Panc1 (cell line): ENCODE measurements at places on chromosomes 5 and 9.

GRCh38 chr9:99385814-99386279, 163.8 kb downstream of the SEC61B start:
- no peak for DNase-seq

DNA sequence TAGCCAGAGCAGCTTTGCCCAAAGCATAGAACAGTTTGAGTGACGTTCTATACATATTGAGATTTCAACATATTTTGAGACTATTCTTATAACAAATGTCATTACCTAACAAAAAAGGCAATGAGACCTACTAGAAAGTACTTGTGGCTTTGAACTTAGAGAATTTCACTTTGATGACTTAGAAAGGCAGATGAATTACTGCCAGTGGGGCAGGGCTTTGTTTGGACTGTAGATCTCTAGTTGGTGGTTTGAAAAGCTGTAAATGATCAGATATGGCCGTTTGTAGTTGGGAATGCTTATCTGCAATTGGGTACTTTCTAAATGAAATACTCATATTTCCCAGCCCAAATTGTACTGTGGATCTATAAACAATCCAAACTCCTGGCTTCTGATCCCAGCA, 28.1 kb downstream of the SOX30 start:
- no peak for DNase-seq

DNA sequence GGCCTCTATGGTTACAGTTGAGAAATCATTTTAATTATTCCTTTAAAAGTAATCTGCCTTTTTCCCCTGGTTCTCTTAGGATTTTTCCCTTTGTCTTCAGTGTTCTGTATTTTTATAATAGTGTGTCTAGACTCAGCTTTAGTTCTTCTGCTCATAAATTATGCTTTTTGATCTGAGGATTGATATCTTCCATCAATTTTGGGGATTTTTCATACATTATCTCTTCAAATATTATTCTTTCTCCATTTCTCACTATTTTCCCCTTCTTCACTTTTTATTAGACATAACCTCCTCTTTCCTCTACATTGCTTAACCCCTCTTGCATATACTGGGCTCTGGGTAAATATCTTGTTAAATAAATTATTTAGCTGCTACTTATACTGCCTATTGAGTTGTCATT, 36.3 kb upstream of the IL13 start:
- no peak for DNase-seq

DNA sequence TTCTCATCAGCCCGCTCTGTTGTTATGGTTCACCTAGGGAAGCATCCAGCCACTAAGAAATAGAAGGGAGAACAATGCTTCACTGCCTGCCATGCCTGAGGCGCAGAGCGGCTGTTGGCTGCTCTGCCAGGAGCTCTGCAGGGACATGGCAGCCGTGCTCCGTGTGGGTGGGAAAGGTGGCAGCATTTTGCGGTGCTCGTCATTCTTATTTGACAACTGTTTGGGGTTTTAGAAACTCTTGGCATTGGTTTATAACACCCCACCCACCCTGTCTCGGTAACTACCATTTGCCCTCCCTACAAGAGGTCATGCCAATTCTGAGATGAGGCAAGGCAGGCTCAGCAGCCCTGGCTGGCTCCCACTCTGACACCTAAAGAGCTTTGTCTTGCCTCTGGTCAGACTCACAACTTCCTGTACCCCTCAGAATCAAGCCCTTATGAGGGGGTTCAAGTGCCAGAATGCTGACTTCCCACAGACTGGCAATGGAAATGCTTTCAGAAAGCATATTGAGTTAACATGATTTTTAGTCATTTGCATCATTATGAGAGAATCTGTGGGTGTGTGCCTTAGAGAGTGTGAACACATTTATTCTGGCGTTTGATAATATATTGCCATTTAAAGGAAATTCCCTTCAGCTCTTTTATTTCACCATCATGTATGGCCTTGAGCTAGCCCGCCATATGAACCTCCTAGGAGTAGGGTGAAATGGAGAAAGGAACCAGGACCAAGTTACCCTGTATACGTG, 288.0 kb upstream of the ANKRD55 start:
- no peak for DNase-seq

DNA sequence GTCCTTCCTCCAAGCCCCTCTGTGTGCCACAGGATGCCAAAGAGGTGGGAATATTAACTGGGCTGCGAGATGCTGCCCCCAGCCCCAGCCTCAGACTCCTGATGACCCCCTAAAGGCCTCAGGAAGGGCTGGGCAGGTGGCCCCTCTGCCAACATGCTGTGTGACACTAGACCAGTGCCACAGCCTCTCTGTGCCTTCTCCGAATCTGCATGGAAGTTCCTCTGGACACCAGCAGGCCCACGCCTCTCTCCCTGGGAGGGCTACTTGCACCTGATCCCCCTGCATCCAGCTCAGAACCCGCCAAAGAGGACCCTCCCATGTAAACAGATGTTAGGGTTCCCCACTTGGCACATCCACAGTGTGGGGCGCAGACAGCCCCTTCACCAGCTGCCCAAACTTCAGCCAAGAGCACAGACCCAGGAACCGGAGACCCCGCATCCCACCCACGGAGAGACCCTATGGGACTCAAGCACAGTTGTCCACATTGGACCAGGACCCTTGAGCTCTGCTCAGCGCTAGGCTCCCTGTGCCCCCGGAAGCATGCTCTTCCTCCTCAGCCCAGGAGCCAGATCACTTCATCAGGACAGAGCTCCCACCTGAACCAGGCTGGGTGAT, 91.6 kb upstream of the LMX1B start:
- no peak for DNase-seq

DNA sequence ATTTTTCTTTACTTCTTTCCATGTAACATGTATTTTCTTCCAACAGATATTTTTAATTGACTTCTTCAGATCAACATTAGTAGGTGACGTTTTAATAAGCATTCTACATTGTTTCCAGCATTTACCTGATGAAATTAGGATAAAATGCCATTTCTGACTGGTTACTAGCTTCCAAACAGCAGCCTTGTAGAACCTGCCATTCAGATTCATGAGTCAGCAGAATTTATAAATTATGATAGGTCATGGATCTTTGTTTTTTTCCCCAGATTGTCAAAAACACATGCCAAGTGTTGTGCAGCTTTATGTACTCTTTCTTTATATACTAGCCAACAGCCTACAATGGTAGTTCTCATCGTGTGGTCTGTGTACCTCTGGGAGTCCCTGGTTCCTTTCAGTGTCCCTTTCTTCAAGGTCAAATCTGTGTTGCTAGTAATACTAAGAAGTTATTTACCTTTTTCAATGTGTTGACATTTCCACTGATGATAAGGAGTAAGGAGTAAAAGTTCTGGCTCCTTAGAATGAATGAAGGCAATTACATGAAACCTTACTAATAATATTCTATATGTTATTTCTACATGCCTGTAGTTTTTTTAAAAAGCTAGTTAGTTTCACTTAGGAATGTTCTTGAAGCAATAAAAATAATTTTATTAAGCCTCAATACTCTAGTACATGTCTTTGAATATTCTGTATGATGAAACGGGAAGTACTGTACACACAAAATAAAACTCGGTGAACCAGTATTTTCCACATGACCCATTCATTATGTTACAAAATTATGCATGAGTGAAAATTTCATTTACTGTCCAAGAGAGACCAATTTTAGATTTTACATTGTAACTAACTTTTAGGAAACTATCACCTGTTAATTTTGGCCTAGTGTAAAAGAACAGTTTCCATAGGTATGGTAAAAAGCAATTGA, 135.8 kb downstream of the ZCCHC7 start:
- no peak for DNase-seq

DNA sequence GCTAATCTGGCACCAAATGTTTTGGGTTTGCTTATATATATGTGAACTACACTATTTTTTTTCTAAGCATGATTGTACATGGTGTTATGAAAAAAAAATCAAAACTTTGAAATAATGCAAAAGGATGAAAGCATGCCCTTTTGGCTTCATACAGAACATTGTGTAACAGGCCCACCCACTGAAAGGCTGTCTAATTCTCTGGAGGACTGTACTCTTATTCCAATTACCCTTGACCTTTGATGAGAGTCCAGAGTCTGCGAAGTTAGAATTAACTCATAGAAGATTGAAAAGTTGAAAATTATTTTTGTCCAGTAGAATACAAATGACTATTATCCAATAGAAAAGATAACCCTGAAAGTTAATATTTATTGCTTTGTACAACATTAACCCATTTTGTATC, 117.4 kb downstream of the ADAMTS12 start:
- no peak for DNase-seq

GRCh38 chr9:86978413-86978812, 31.1 kb upstream of the GAS1 start:
- DNase-seq: no peak

- no peak for DNase-seq
Observed at GRCh38 chr5:176578391-176578808, 29.3 kb downstream of the CDHR2 start.

GRCh38 chr5:2453781-2454180, 297.7 kb downstream of the IRX2 start:
- no peak for DNase-seq

DNA sequence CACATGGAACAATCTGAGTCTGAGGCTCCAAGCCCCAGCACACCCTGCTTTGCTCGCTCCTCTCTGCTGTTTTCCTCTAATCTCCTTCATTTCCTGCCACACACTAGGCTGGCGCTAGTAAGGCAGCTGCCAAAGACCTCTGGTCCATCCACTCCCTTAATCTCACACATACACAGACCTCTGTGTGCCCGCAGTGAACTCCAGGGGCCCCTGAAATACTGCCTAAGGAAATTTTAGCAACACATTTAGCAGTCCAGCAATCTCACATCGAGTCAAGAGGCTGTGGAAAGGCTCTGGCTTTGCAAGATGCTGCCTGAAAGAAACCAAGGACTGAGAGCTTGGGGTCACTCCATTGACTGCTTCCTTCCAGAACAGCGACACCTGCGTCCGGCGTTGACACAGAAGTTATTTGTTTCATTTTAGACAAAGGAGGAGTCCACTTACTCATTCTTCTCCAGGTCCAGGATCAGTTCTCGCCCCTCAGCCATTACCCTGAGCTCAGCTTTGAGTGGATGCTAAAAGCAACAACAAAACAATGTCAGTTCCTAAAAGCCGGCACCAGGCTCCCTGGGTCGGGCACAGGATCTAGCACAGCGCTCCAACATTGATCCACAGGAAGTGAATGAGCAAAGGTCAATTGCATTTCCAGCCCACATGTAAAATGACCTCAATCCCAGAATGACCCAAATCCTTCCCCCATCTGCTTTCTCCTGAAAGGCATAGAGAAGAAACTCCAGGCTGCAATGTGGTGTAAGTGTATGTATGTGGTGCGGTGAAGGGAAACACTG, 11.5 kb downstream of the ADAM19 start:
- no peak for DNase-seq

DNA sequence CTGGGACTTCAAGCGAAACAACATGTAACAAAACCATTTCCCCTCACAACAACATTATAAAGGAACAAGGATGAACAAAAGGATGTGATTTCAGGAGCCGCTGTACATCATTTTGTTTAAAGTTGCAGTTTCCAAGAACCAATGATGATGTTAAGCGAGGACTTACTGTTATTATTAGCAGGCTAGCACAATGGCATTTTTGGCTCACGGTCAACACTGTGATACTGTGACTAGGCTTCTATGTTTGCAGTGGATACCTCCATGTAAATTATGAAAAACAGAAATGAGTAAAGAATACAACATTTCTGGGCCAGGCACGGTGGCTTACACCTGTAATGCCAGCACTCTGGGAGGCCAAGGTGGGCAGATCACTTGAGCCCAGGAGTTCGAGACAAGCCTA, 113.0 kb downstream of the AUH start:
- no peak for DNase-seq

DNA sequence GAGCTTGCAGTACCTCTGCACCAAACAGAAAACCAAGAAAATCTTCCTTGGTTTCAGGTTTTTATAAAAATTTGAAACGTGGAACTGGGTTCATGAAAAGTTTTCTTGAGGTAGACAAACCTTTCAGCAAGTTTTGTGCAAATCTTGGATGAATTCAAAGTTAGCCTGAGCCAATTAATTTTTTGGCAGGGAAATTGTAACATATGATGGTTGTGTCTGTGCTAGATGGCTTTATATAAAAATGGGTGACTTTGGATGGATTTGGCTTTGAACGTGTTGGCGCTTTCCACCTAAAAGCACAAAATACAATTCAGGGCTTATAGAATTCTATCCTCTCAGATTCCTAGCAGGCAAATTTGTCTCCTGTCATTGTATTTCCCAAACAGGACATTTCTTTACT, 524.4 kb downstream of the CAAP1 start:
- DNase-seq: no peak

DNA sequence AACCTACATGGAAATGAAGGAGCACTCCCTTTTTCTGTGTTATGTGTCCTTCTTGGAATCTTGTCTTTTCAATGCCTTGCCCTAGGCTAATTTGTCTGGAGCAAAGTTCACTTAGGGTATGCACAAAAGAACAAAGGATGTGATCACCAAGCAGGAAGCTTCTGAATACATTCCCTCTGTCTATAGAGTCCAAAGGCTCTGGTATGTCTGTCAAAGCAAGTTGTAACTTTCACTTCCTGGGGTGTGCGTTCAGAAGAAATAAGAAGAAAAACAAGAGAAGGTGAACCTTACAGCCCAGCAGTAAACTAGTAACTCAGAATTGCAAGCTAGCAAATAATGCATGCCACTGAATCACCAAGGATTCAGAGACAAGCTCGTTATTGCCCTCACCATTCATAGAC, 31.7 kb upstream of the CDH6 start:
- DNase-seq: no peak

- DNase-seq: no peak
Observed at GRCh38 chr5:124280079-124280478, 466.4 kb downstream of the ZNF608 start.

DNA sequence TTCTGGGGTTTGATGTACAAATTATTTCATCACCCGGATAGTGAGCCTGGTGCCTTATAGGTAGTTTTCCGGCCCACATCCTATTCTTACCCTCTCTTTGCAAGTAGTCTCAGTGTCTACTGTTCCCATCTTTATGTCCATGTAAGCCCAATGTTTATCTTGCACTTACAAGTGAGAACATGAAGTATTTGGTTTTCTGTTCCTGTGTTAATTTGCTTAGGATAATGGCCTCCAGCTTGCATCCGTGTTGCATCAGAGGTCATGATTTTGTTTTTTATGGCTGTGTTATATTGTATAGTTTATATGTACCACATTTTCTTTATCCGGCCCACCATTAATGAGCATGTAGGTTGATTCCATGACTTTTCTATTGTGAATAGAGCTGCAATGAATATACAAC, 136.5 kb downstream of the PRR16 start:
- no peak for DNase-seq

DNA sequence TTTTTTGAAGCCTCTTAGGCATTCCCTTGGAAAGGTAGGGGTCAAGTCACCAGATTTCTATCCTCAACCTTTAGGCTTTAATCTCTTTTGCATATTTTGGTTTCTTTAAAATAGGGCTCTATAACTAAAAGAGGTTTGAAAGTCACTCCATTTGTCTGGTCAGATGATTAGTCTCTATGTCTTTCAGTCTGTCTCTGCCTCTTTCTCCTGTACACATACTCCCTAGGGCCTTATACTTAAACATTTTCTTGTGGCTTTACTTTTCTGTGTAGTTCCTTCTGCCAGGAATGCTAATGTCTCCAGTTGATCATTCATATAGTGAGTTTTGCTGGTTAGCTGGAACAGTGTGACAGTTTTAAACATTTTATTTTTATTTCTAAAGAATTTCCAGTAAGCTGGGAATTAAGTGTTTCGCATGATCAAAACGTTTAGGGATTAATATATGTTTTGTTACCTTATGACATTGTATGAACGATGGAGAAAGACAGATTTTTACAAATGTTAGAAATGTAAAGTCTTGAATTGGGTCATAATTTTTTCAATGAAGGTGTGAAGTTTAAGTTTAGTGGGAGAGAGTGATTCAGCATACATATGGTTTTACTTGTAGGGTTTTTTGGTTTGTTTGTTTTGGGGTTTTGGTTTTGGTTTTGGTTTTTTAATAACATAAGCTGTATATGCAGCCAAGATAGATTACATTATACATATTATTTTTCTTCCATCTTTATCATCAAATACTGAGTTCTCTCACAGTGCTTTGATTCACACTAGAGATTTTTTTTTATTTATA, 90.6 kb downstream of the ZCCHC7 start:
- DNase-seq: no peak
